ENCODE measurements at places on chromosomes 16 and 17. TPM values are rescaled to one million over a fixed set of nuclear protein-coding genes. Genes with fewer than 3 reads are reported as not detected.

The TP53TG3F gene
- total RNA-seq = not detected

The SPN gene
- total RNA-seq = 0.92 TPM

The NPW gene
- 8.4 TPM for total RNA-seq

The KRTAP4-2 gene
- not detected for total RNA-seq

All from liver (tissue), 10 donors.